Adrenal gland (tissue), 19 donors: ENCODE measurements at places on chromosomes 6 and 20. TPM values are rescaled to one million over a fixed set of nuclear protein-coding genes. Genes with fewer than 3 reads are reported as not detected.

DNA sequence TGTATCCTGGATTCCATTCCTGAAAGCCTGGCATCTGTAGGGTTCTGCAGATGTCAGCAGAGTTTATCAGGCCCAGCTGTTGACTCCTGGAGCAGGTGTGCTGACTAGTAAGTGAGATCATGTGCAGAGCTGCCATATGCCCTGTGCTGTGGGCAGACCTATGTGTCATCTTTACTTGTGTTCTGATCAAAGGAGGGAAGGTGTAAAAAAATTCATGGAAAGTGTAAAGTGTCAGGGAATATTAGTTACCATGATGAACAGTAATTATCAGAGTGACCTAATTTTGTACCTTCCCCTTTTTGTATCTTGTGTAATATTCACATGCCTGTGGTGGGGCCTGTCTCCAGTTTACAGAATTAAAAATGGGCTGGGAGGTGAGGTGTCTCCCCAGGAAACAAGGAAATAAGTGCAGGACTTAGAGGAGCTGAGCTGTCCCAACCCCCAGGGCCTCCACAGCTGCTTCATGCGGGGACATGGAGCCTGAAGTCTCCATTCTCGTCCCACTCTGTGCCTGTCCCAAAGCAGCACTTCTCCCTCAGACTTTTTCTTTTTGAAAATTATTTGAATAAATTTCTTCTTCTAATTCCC is 148.2 kb upstream of the GGTLC1 start:
- no peak for DNase-seq

PIGU gene
- 25.7 TPM for polyA plus RNA-seq

- DNase-seq: no peak
These were observed 37.9 kb downstream of the PRDM1 start for GRCh38 chr6:106124015-106124414.

- no peak for DNase-seq
These were observed 937 bp downstream of the TAF8 start for GRCh38 chr6:42051268-42051653.

- DNase-seq: no peak
These were observed 31.0 kb downstream of the THEMIS start for GRCh38 chr6:127869772-127870404.

DNA sequence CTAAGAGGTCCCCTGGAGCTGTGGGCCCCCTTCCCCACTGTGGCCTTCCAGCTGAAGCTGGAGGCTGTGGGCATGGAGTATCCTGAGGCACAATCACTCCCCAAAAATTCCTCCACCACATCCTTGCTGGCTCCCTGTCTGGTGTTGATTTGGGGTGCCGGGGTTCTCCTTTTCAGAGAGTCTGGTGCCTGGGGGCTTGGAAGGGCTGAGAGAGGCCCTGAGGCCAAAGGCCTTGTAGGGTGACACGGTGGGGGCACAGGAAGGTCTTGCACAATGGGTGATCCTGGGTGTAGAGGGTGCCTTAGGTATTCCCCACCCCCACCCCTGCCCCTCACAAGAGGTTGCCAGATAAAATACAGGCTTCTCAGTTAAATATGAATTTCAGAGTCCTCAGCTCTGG is 33.2 kb upstream of the VEGFA start:
- no peak for DNase-seq

DNA sequence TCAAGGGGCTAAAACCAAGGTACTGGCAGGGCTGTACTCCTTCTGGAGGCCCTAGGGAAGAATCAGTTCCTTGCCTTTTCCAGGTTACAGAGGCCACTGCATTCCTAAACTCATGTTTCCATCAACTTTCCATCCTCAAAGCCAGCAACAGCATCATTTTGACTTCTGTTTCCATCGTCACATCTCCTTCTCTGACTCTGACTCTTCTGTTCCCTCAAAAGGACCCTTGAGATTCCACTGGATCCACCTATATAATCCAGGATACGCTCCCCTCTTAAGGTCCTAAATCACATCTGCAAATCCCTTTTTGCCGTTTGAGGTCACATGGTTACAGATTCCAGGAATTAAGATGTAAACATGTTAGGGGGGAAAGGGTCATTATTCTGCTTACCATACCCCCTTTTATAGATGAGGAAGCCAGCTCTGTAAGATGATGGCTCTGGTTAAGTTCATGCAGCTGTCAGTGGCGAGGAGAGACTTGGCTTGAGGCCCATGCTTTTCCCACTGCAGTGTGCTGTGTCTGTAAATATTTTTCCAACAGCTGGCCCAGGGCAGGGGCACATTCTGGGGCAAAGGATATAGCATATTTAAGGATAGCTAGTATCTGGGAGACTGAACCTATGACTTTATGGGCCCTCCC is 114.6 kb downstream of the TNFRSF21 start:
- DNase-seq: no peak

GRCh38 chr20:38131588-38132121 is 33.4 kb downstream of the TGM2 start:
- no peak for DNase-seq

DNA sequence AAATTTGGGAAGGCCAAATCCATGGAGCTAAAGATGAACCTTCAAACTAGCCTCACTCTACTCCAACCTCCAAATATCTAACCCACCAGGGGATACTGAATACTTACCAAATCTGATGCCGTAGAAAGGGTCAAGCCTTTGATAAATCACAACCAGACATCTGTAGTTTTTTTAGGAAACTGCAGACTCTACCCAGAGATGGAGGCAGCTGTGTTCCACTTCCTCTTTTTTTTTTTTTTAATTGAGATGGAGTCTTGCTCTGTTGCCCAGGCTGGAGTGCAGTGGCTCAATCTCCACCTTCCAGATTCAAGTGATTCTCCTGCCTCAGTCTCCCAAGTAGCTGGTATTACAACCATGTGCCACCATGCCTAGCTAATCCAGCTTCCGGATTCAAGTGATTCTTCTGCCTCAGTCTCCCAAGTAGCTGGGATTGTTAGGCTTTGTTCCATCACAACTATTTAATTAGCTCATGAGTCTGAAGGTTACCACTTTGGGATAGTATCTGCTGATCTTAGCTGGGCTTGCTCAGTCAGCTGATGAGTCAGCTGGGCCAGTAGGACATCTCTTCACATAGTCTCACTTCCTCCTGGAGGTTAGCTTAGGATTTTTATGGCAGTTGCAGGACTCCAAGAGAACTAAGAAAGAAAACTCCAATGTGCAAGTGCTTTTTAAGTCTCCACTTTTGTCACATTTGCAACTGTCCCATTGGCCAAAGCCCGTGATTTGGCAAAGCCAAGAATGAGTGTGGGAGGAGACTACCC is 13.3 kb downstream of the FRK start:
- DNase-seq: no peak

- no peak for DNase-seq
These were observed 206.4 kb upstream of the SUPT3H start for GRCh38 chr6:45584127-45584526.

BMP6 gene
- polyA plus RNA-seq: 3.4 TPM

DNA sequence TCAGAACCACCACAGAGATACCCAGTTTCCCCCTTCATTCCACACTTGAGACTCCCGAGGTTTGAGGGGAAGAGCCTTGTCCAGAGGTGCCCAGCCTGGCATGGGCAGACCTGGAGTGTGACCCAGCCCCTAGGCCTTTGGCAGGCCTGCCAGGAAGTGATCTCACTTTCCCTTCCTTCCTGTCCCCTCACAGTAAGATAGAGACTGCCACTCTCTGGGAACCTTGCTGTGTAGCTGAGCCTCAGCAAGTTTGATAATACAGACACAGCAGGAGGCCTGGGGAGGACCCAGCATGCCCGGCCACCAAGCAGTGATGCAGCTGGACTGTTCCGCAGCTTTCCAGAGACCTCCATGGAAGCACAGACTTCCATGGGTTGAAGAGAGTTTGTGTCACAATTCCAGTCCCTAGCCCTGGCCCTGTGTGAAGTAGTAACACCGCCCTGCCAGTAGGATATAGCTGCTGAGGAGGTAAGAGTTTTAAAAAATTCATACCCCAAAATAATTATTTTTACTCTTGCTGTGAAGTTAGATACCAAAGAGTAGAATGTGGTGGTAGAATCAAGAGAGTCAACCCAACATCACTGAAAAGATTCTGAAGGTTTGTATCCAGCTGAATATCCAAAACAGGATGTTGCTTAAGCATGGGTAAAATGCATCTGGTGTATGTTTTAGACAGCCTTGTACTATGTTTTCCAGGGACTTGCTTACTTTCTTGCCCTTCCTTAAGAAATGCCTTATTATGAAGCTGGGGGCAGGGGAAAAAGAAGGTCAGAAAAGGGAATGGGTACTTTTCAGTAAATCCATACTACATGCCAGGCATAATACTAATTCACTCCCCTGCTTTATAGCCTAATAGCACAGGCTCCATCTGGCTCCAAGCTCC is 16.3 kb downstream of the PKIG start:
- peak; percentile 66 for DNase-seq

- DNase-seq: no peak
These were observed 113.1 kb downstream of the SULF2 start for GRCh38 chr20:47672166-47672565.

GRCh38 chr6:158040051-158040803 is 58.6 kb downstream of the SYNJ2 start:
- DNase-seq: peak; percentile 54

DNA sequence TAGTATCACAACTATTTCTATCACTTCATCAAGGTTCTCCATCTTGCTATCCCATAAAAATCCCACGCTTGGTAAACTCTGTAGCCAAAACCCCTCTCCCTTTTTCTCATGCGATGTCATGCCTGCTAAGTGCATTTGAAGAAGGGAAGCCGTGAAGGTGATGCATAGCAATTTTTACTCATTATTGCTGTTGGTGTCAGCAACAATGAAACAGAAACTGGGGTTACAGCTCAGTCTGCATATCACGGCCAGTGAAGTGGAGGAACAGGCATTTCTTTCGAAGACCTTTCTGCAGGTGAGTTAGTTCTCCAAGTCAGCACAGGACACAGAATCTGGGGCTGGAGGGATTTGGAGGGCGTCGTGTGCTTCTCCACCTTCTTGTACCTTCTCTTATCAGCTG is 5.8 kb downstream of the UNC93A start:
- no peak for DNase-seq

FNDC11 gene
- 0.20 TPM for polyA plus RNA-seq

SIRPD gene
- polyA plus RNA-seq: 1.5 TPM
